ENCODE measurements at places on chromosomes 11 and 22. TPM values are rescaled to one million over a fixed set of nuclear protein-coding genes. Genes with fewer than 3 reads are reported as not detected.
A peak's percentile ranks its signal among the peaks of the same experiment; 100 is the strongest.

- no peaks in the 10 kb centered on the region for H3K36me3 ChIP-seq
- peaks cover 22% of the 10 kb centered on the region for H3K4me1 ChIP-seq
- H3K27me3 ChIP-seq: no peaks in the 10 kb centered on the region
- no peak overlapping the region for H3K4me3 ChIP-seq
- H3K27ac ChIP-seq: peak overlapping the region; percentile 44
Measured at GRCh38 chr22:46002757-46003270, 25.9 kb upstream of the WNT7B start.

GRCh38 chr11:33868647-33869461 is 23.0 kb downstream of the LMO2 start:
- H3K4me1 ChIP-seq: peaks cover 6% of the 10 kb centered on the region
- H3K36me3 ChIP-seq: no peaks in the 10 kb centered on the region
- H3K27me3 ChIP-seq: peaks cover 44% of the 10 kb centered on the region

- no peaks in the 10 kb centered on the region for H3K36me3 ChIP-seq
- no peak overlapping the region for H3K27ac ChIP-seq
- 0 out of 2 replicates have a peak, but pooled peaks cover 4% of the 10 kb centered on the region for H3K27me3 ChIP-seq
- no peaks in the 10 kb centered on the region for H3K4me1 ChIP-seq
- no peak overlapping the region for H3K4me3 ChIP-seq
Measured at GRCh38 chr11:70913715-70914231, 338.6 kb downstream of the SHANK2 start.

- no peak overlapping the region for H3K4me3 ChIP-seq
- H3K36me3 ChIP-seq: no peaks in the 10 kb centered on the region
- no peaks in the 10 kb centered on the region for H3K4me1 ChIP-seq
- H3K27me3 ChIP-seq: no peaks in the 10 kb centered on the region
- H3K27ac ChIP-seq: no peak overlapping the region
Measured at GRCh38 chr11:76329983-76330382, 50.9 kb downstream of the THAP12 start.

DNA sequence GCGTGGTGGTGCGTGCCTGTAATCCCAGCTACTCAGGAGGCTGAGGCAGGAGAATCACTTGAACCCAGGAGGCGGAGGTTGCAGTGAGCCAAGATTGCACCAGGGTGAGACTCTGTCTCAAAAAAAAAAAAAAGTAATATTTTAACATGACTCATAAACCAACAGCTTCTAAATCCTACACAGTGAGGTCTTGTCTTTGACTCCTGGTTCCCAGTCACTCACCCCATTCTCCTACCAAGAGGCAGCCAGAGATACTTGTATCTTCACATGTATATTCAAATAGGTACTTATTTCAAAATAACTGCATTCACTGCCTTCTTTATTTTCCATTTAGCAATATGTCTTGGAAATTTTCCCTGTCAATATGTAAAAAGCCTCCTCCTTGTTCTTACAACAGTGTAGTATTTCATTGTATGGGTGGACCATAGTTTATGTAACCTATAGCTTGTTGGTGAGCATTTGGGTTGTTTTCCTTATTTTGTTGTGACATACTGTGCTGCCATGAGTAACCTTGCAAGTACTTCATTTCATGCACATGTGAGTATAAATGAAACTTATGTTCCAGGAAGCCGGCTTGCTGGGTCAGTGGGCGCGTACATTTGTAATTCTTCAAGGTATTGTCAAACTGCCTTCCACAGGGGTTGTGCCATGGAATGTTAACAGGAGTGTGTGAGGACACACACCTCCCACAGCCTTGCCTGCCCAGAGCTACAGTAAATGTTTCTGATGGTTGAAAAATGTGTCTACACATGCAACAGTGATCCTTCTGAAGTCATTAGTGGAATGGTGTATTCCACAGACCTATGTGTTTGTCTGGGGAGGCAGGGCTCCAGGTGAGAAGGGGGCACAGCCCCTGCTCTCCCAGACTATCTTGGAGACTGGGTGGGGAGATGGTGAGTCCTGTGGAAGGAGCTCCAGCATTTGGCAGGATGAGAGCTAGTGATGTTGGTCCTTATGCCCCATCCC is 47.9 kb downstream of the OSBP2 start:
- no peak overlapping the region for H3K27ac ChIP-seq
- no peak overlapping the region for H3K4me3 ChIP-seq
- H3K27me3 ChIP-seq: no peaks in the 10 kb centered on the region
- no peak for DNase-seq

- no peak for DNase-seq
- no peak overlapping the region for H3K27ac ChIP-seq
- no peaks in the 10 kb centered on the region for H3K36me3 ChIP-seq
Measured at GRCh38 chr11:8239040-8239439, 24.6 kb downstream of the LMO1 start.

- no peaks in the 10 kb centered on the region for H3K27me3 ChIP-seq
- H3K36me3 ChIP-seq: no peaks in the 10 kb centered on the region
- DNase-seq: no peak
- H3K27ac ChIP-seq: no peak overlapping the region
- no peaks in the 10 kb centered on the region for H3K4me1 ChIP-seq
Measured at GRCh38 chr22:42745118-42745517, 24.4 kb upstream of the A4GALT start.

GRCh38 chr22:38963872-38964271 is 6.5 kb downstream of the APOBEC3A start:
- H3K27me3 ChIP-seq: no peaks in the 10 kb centered on the region
- H3K27ac ChIP-seq: no peak overlapping the region
- DNase-seq: no peak
- no peaks in the 10 kb centered on the region for H3K4me1 ChIP-seq

- H3K27me3 ChIP-seq: no peaks in the 10 kb centered on the region
- no peak overlapping the region for H3K4me3 ChIP-seq
- peaks cover 9% of the 10 kb centered on the region for H3K4me1 ChIP-seq
- H3K27ac ChIP-seq: no peak overlapping the region
Measured at GRCh38 chr11:77074626-77075221, 8.0 kb downstream of the CAPN5 start.

- H3K4me3 ChIP-seq: peak overlapping the region; percentile 37
- H3K36me3 ChIP-seq: no peaks in the 10 kb centered on the region
- no peak overlapping the region for H3K27ac ChIP-seq
- peaks cover 35% of the 10 kb centered on the region for H3K27me3 ChIP-seq
- no peak for DNase-seq
- 0 out of 2 replicates have a peak, but pooled peaks cover 9% of the 10 kb centered on the region for H3K4me1 ChIP-seq
Measured at GRCh38 chr11:130427581-130428315, 661 bp downstream of the ADAMTS8 start.

GRCh38 chr22:36068776-36069344 is 40.2 kb upstream of the RBFOX2 start:
- no peaks in the 10 kb centered on the region for H3K4me1 ChIP-seq
- DNase-seq: no peak
- no peak overlapping the region for H3K4me3 ChIP-seq
- no peaks in the 10 kb centered on the region for H3K36me3 ChIP-seq
- no peak overlapping the region for H3K27ac ChIP-seq
- no peaks in the 10 kb centered on the region for H3K27me3 ChIP-seq

GRCh38 chr22:26364066-26365015 is 64.7 kb upstream of the ASPHD2 start:
- no peaks in the 10 kb centered on the region for H3K36me3 ChIP-seq
- no peaks in the 10 kb centered on the region for H3K27me3 ChIP-seq
- H3K27ac ChIP-seq: no peak overlapping the region

GRCh38 chr11:83336993-83337392 is 50.8 kb upstream of the CCDC90B start:
- H3K4me3 ChIP-seq: no peak overlapping the region
- DNase-seq: no peak
- H3K36me3 ChIP-seq: no peaks in the 10 kb centered on the region

GRCh38 chr11:14969901-14970323 is 2.2 kb downstream of the CALCA start:
- H3K27ac ChIP-seq: no peak overlapping the region
- H3K27me3 ChIP-seq: peaks cover 27% of the 10 kb centered on the region
- peaks cover 8% of the 10 kb centered on the region for H3K4me1 ChIP-seq
- no peaks in the 10 kb centered on the region for H3K36me3 ChIP-seq
- DNase-seq: no peak

DNA sequence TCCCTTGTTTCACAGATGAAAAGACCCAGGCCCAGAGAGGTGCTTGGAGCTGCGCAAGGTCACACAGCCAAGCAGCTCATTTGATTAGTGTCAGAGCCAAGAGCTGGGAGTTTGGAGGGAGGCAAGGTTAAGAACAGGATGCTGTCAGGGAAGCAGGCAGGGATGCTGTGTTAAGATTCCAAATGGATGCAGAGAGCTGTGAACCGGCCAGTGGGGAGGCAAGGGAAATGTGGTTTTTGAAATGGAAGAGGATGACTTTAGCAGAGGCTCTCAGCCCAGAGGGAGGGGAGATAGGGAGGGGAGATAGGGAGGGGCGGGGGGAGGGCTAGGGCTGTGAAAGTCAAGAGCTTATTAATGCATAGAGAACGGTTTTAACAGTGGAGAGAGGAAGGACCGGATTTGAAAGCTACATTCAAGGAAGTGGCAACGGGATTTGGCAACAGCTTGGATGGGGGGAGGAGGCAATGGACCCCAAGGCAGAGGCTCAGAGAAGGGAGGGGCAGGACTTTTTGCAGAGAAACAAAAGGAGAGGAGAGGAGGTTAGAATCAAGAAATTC is 13.0 kb downstream of the RTN4RL2 start:
- no peaks in the 10 kb centered on the region for H3K36me3 ChIP-seq
- H3K27me3 ChIP-seq: peaks cover 15% of the 10 kb centered on the region
- no peak for DNase-seq
- H3K4me3 ChIP-seq: no peak overlapping the region

- DNase-seq: no peak
- no peaks in the 10 kb centered on the region for H3K27me3 ChIP-seq
- no peak overlapping the region for H3K27ac ChIP-seq
- no peak overlapping the region for H3K4me3 ChIP-seq
- no peaks in the 10 kb centered on the region for H3K4me1 ChIP-seq
- H3K36me3 ChIP-seq: no peaks in the 10 kb centered on the region
Measured at GRCh38 chr11:103961010-103961409, 75.4 kb upstream of the DDI1 start.

DNA sequence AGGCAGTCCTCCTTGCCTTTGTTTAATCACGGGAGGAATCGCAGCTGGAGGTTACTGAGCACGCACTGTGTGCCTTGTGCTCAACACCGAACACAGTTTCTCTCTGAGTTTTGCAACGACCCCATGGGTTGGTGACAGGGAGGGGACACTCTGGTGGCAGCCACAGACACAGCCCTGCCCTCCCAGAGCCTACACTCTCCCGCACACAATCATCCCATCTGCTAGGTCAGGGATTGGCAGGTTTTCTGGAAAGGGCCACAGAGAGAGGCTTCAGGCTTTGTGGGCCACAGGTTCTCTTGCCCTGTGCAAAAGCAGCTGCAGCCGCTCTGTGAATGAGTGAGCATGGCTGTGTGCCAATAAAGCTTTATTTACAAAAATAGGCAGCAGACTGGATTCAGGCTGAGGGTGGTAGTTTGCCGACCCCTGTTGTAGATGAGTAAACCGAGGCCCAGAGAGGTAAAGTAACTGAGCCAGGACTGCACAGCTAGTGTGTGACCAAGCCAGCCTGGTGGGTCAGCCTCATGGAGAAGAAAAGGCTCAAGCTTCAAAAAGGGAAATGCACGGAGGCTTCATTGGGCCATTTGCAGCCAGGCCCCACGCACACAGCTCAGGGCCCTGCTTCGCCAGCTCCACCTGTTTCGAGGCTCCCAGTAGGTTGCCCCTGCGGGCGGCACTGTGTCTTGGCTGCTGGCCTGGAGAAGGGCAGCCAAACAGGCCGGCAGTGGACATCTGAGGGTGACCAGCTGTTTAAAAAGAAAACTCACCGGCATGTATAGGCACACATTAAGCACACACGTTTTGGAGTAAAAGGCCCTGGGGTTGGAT is 16.3 kb downstream of the LTO1 start:
- no peak overlapping the region for H3K27ac ChIP-seq
- no peak overlapping the region for H3K4me3 ChIP-seq
- no peaks in the 10 kb centered on the region for H3K36me3 ChIP-seq
- no peaks in the 10 kb centered on the region for H3K27me3 ChIP-seq
- DNase-seq: no peak

DNA sequence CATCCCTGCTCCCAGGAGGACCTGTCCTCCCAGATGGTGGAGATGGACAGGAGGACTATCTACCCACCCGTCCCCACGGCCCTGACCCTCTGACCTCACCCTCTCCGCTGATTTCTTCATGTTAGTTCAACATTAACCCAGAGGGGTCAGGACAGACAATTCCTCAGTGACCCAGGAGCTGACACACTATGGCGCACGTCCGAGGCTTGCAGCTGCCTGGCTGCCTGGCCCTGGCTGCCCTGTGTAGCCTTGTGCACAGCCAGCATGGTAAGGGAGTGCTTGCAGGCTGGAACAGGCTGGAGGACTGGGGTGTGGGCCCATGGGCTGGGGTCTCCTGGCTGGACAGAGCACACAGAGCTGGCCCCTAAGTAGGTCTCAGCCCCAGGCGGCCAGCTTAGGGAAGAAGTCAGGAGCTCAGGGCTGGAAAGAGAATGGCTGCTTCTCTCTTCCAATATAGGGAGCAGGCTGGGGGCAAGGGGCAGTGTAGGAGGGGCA is at the start of gene F2:
Gene F2 (plus strand): TSS at position 166 of the 495 bp plus-strand sequence. CDS start 23 bp downstream, at position 189.
- no peaks in the 10 kb centered on the region for H3K27me3 ChIP-seq
- no peak within 1 kb of the TSS for H3K4me3 ChIP-seq
- H3K4me1 ChIP-seq: peaks cover 14% of the 10 kb centered on the region
- H3K27ac ChIP-seq: peak within 1 kb of the TSS; percentile 58

DNA sequence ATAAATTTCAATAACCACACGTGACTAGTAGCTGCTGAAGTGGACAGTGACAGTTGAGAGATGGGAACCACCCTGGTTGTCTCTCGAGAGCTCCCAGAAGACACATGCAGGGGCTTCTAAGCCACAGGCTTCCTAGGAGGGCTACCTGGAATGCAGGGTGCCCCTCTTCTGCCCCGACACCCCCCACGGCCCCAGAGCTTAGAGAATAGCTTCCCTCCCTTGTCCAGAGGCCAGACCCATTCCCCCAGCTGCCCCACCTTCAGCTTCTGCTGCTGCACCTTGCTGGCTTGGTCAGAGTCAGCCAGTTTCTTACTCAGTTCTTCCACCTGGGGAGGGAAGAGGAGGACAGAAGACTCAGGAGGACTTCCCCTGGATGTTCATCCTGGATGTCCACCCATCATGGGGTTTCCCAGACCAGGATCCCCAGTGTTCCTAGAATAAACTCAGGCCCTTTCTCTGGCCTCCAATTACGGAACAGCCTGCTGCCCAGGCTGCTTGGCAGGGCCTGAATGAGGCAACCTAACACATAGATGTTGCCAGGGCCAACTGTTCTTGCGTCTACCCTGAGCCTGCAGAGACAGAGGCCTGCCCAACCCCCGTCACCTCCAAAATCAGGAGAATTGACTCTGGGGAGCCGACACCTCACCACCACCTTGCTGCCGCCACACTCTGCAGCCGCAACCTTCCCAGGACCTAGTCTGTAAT is 12.0 kb downstream of the IL18BP start:
- no peak for DNase-seq
- H3K27ac ChIP-seq: no peak overlapping the region

GRCh38 chr11:32435942-32436750 is 807 bp upstream of the WT1 start:
- H3K4me3 ChIP-seq: peak overlapping the region; percentile 78
- no peaks in the 10 kb centered on the region for H3K36me3 ChIP-seq
- H3K27ac ChIP-seq: peak overlapping the region; percentile 82
- H3K4me1 ChIP-seq: peaks cover 7% of the 10 kb centered on the region
- H3K27me3 ChIP-seq: no peaks in the 10 kb centered on the region

GRCh38 chr11:61679296-61679695 is 895 bp upstream of the DAGLA start:
- no peak for DNase-seq
- H3K36me3 ChIP-seq: no peaks in the 10 kb centered on the region

The PTPN5 gene
- not detected for total RNA-seq

The LYVE1 gene
- total RNA-seq: 0.31 TPM

The MYO7A gene
- total RNA-seq: 1.3 TPM

The PARVG gene
- total RNA-seq: 0.21 TPM

The RFPL1 gene
- not detected for total RNA-seq

The TUBA8 gene
- 1.3 TPM for total RNA-seq

The MS4A12 gene
- total RNA-seq: not detected

The GSTT2 gene
- 0.26 TPM for total RNA-seq

The KCNC1 gene
- total RNA-seq: 0.95 TPM

The GAL3ST3 gene
- not detected for total RNA-seq

The TSPO gene
- total RNA-seq: 144 TPM

The CSKMT gene
- total RNA-seq: 36.9 TPM
